ENCODE measurements at places on chromosomes 4 and X.
A peak's percentile ranks its signal among the peaks of the same experiment; 100 is the strongest.

- no peak for DNase-seq
Observed at GRCh38 chr4:56425518-56425917, 9.9 kb downstream of the PPAT start.

GRCh38 chr4:30760551-30760950, 40.4 kb downstream of the PCDH7 start:
- DNase-seq = no peak

DNA sequence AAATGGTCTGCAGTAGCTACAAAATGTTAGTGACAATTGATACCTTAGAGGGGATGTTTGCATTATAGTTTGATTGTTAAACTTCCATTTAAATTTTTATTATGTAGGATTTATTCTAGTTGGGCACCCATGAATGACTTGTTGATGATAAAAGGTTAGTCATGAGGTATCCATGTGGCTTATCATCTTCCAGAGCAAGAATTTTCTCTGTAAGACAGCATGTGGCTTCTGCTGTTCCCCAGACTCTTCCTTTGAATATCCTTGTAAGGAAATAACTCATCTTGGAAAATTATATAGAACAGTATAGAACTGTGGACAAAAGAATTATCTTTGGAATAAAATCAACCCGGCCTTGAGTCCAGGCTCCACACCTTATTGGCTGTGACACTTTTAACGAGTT, 40.1 kb upstream of the KLHL8 start:
- no peak for DNase-seq

DNA sequence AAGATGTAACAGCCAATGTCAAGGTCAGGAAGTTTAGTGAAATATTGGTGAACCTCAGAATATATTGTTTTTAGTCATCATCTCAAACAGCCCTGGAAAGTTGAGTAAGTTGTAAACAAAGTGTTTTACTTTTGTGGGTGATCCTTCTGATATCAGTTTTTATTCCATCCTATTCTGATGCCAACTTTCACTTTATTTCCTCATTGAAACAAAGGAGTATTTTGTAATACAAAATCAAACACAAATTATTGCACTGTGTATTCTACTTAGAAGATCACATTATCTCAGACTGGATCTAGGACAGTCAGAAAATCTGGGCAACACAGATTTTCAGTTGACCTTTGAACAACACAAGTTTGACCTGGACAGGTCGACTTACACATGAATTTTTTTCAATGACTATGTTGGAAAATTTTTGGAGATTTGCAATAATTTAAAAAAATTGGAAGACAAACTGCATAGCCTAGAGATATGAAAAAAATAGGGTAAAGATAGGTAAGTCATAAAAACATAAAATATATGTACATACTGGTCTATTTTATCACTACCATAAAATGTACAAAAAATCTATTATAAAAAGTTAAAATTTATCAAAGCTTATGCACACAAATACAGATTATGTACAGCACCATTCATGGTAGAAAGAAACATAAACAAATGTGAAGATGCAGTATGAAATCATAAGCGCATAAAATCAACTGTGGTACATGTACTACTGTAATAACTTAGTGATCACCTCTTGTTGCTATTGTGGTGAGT, 709.1 kb upstream of the FAM241A start:
- DNase-seq = no peak

GRCh38 chrX:129000018-129000417, 523.3 kb downstream of the SMARCA1 start:
- DNase-seq = no peak

DNA sequence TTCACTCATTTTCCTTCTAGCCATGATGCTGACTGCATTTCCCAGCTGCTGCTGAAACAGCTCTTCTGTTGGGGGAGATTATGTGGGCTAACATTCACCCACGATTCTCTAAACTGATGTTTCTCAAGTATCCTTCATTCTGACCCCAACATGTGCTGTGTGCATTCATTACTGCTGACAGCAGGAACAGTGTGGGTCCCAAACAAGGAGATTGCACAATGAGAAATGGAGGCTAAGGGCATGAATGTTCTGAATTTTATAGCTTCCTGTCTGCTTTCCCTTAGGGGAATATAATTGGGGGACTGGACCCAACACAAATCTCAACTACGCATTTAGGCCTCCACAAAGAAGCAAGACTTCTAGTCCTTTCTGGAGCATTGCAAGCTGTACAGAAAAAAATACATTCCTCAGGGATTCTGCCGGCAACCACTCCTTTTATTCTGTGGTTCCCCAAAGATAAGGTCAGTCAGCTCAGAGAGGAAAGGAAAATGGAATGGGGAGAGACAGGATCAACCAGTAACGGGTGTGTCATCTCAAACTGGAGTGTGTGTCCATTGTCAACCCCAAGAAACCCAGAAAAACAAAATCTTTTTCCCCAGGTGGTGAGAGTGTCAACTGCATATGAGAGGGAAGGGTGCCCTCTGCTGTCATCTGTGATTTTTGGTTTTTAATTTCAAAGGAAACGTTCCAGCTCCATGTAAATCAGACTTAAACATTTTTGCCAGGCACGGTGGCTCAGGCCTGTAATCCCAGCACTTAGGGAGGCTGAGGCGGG, 81.5 kb upstream of the EGFL6 start:
- peak; percentile 32 for DNase-seq

GRCh38 chrX:3450881-3451570, 104.6 kb upstream of the MXRA5 start:
- no peak for DNase-seq

DNA sequence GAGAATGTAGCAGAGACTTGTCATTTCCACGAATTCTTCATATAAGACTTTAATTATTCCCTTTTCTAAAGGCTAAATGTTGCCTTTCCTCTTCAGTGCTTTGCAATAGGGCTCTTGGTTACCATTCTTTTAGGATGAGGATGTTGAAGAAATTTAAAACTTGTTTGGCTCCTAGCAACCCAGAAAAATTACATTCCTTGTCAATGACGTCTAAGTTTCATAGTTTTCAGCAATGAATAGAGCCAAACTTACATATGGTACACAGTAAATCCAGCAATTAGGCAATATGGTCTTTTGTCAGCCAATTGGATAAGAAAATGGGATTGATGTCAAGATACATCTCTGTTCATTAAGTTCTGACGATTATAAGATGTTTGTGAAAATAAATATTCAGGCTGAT, 1639.6 kb upstream of the PCDH10 start:
- no peak for DNase-seq

GRCh38 chr4:6875431-6875831, 34.2 kb upstream of the TBC1D14 start:
- DNase-seq = no peak

- DNase-seq = no peak
Observed at GRCh38 chrX:84441143-84441542, 61.1 kb downstream of the HDX start.

- no peak for DNase-seq
Observed at GRCh38 chr4:174604198-174604597, 81.9 kb upstream of the HPGD start.

GRCh38 chr4:73329300-73329699, 70.7 kb upstream of the ANKRD17 start:
- DNase-seq = no peak

- DNase-seq = no peak
Observed at GRCh38 chr4:94277534-94277933, 65.1 kb downstream of the HPGDS start.

- no peak for DNase-seq
Observed at GRCh38 chrX:144840616-144841015, 406.7 kb upstream of the SPANXN1 start.

- no peak for DNase-seq
Observed at GRCh38 chr4:131137196-131137595, 2011.9 kb upstream of the PCDH10 start.

GRCh38 chr4:124060261-124060918, 652.1 kb downstream of the ANKRD50 start:
- DNase-seq = no peak

- no peak for DNase-seq
Observed at GRCh38 chrX:103791826-103792485, 15.3 kb downstream of the PLP1 start.

GRCh38 chr4:175051974-175052373, 133.8 kb downstream of the ADAM29 start:
- DNase-seq = no peak

GRCh38 chrX:11137543-11138139, 26.5 kb downstream of the HCCS start:
- DNase-seq = no peak

GRCh38 chr4:183185018-183185417, 86.0 kb downstream of the WWC2 start:
- no peak for DNase-seq

DNA sequence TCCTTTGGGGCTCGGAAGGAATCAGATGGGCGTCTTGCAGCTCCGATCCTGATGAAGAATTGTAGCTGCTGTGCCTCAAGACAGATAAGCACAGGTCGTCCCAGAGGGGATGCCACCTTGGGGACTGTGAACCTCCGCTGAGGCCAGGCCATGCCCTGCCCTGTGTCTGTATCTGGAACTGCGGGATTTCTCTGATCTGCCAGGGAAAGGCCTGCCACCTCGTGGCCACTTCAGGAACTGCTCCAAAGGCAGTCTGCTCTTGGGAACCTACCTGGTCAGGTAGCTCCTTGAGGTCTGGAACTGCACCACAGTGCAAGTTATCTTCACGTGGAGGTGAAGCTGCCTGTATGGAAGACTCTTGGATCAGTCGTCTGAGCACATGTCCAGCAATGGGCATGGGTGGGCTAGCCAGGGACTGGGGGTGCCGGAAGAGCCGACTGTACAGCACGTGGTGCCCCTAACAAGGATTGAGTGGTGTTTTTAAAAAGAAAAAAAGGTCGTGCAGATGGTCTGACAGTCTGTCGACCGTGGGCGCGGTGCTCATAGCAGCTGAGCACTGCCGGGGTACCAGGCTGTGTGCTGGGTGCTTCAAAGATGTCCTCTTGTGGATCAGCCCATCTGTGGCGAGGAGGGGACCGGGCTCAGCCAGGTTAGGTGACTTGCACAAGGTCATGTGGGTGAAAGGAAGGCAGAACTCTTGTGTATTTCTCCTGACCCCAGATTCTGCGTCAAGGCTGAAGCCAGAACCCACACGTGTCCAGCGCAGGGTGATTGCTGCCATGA, 3.1 kb upstream of the GRPEL1 start:
- DNase-seq = peak; percentile 88
